ENCODE measurements at places on chromosomes 6 and 20. TPM values are rescaled to one million over a fixed set of nuclear protein-coding genes. Genes with fewer than 3 reads are reported as not detected.

Gene LY86
- polyA plus RNA-seq: 1.1 TPM

DNA sequence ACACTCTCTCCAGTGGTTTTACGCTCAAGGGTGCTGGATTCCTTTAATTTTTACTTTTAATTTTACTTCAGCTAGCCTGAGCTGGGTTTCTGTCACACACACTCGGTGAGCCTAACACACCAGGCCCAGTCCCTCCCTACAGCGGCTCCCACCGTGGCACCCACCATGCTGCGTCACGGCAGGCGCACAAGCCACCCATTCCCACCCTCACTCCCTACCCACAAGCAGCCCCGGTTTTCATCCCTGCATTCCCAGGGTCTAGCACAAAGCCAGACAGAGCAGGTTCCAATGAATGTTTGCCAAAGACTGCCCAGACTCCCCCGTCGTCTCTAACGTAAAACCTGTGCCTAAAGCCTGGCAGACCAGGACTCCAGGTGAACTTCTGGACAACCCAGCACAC lies 50.3 kb downstream of the MYH7B start:
- no peak for DNase-seq

Gene TRIM15
- 0.08 TPM for polyA plus RNA-seq

DNA sequence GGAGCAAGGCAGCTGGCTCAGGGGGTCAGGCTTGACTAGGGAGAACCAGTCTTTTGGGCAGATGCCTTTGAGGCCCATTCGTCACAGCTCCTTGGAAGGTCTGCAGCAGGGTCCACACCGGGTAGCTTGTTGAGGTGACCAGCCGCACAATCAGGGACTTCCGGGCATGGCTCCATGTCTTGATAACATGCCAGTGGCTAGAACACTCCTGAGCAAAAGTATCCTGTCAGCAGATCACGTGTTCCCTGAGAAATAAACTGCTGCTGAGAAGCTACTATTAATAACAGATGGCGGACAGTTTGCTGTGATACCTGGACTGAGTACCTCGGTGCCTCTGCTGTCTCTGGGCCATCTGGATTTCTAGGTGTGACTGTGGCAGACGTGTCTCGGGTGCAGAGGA lies 235.9 kb downstream of the PRKN start:
- no peak for DNase-seq

DNA sequence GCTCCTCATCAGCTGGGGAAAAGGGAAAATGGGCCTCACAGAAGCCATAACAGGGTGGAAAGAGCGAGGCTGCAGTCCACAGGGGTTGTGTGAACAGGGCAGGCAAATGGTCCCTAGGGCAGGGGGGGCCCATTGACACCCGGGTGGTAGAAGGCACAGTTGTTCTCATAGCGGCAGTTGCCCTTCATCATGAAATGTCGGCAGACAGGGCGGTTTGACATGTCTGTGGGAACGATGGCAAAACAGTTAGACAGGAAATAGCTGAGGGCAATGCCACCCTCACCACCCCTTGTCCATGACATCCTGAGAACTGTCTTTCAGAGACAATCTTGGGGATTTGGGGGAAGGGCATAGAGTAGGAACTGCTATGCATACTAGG lies 15.6 kb downstream of the PPP1R10 start:
- no peak for DNase-seq

DNA sequence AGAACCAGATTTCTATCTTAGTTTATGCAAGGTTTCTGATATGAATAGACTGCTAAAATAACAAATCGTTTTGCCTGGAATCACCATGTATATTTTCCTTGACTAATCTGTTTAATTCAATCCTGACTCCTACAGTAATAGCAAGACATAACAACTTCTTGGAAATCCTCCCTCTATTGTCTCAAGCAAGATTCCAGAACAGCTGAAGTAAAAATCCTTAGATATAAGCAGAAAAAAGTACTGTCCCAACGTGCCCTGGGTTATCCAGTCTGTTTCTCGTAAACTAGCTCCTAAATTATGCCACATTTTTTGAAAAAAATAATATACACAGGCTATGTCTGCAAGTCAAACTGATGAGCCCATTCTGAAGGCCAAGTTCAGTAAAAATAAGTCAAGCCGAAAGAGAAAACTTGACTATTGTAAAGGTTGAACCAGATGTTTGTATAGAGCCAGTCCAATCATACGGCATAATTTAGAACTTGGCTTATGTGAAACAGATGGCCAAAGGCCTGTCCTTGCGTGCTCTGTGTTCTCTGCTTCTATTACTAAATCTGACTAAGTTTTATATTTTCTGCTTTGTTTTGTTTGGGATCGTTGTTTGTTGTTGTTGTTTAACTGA lies 341.6 kb upstream of the NRSN1 start:
- no peak for DNase-seq

DNA sequence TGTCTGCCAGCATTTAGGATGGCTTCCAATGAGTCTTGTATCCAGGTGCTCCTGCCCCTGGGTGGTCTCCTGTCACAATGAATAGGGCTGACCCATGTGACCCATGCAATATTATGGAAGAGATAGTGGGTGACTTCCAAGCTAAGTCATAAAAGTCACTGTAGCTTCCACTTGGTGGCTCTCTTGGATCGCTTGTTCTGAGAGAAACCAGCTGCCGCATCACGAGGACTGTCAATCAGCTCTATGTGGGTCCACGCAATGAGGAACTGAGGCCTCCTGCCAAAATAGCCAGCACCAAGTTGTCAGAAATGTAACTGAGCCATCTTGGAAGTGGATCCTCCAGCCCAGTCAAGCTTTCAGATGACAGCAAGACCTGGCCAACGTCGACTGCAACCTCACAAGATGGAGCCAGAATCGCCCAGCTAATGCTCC lies 14.9 kb upstream of the MATN4 start:
- DNase-seq: no peak

DNA sequence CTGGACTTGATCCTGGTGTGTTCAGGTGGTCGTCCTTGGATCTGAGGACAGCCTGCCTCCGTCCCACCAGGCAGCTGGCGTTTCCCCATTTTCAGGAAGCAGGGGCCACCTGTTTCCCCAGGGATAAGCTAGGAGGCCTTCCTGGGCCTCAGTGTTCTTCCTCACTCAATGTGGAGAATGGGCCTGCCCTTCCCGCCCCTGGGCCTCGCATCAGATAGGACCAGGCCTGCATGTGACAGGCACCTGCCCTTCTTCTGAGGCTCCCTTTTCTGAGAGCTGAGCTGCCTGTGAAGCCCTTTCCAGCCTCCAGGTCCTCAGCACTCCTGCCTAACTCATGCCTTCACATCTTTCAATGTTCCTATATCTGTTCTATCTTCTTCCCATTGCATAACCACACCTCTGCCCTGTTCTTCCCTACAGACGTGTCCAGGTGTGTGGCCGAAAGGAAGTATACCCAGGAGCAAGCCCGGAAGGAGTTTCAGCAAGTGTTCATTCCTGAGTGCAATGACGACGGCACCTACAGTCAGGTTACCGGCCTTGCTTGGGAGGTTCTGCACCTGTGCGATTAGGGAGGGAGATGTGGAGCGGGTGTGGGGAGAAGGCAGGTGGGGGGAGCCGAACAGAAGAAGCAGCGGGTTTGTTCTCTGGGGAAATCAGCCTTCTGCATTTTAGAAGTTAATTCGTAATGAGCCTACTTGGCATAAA lies 85.1 kb downstream of the SMOC2 start:
- DNase-seq: no peak

DNA sequence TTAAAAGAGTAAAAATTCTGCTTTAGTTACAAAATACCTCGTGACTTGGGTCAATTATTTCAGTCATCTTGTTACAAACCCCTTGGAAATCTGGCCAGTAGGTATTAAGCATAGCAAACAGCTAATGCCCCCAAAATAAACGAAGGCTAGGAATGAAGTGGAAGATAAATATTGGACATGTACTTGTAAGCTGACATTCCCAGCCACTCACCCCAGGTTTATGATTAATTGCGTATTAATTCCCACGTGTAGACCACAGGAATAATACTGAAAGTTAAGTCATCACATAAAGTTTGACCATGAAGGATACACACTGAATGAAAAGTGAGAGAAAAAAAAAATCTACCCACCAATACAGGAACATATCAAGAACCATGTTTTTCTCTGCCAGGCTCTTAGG lies 936.5 kb upstream of the ADGRB3 start:
- no peak for DNase-seq

Gene SPEF1
- polyA plus RNA-seq: 1.7 TPM

DNA sequence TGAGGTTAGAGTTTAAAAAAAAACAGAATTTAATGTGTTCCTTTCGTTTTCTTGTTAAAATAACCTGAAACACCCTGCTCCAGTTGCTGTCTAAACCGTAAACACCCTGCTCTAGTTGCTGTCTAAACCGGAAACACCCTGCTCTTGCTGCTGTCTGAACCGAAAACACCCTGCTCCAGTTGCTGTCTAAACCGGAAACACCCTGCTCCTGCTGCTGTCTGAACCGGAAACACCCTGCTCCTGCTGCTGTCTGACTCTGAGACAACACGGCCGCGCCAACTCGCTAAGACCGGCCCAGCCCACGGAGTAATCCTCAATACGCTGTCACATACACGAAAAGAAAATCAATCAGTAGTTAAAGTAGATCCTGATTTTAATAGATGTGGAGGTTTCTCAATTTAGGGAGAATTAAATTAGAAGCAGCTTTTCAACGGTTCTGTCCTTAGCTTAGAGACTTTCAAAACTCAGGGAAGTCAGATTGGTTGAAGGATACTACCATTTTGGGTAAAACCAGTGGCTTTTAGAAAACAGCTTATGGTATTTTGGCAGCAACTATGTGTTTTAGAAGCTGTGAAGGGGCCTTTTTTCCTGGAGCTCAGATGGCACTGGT lies 98.3 kb downstream of the RAMACL start:
- DNase-seq: peak; percentile 55
